ENCODE measurements at places on chromosomes 2 and 18. TPM values are rescaled to one million over a fixed set of nuclear protein-coding genes. Genes with fewer than 3 reads are reported as not detected.

The ALPI gene
- not detected for total RNA-seq

DNA sequence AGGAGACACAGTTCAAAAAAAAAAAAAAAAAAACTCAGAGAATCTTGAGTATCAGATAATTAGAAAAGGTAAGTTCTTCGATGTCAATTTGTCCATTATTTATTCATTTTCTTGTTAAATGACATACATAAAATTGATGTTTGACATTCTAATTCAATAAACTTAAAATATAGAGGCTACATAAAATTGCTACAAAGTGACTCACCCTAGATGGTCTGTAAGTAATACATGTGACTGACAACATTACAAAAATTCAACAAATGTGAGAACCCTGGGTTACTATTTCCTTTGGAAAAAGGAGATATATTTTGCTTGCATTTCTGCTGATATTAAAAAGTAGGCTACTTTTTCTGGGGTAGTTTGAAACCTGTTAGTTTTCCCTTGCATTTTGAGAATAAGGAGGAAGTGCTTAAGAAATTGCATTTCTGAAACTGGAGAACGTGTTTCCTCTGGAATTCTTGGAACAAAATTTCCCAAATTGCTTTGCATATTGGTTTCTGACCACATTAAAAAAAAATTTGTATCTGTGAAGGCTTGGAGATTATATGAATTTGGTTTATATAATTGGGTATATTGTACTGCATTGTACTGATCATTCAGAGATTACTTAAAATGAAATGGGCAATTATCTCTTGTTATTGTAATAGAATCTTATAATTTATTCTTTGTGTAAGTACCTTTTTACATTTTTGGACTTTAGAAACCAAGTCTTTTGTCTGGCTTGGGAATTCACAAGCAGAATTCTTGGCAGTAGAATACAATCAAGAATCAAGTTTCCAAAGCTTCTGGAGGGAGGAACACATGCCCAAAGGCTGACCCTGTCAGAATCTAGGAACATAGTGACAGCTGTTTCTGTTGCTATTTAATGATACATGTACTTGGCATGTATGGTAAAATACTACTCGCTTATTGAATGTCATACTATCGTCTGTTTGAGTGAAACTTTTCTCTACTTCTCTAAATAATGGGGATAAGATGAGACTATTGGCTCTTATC is 106.1 kb downstream of the DSEL start:
- no peak overlapping the region for H3K27ac ChIP-seq
- no peaks in the 10 kb centered on the region for H3K36me3 ChIP-seq
- H3K4me3 ChIP-seq = no peak overlapping the region
- DNase-seq = no peak
- peaks cover 4% of the 10 kb centered on the region for H3K4me1 ChIP-seq

DNA sequence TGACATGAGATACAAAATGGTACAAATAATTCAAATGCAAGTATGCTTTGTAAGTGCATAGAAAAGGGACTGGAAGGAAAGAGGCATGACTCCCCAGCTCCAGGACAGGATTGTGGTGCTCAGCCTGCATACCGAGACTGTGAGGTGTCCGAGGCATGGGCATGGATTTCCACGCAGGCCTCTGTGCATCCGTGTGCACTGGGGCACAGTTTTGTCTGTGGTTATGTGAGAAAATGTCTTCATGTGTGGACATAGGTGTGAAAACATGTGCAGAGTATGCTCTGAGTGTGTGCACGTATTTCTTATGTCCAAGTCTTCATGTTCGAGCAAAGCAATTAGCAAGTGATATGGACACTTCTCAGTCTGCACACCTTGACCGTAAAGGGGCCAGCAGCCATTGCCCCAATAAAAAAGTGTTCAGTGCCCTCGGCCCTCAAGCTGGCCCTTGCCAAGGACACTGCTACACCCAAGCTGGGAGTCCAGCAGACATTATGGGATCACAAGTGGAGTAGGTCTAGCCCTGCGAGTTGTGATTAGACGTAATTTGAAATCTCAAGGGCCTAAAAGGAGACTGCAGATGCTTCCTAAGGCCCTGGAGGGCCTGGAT is 120.7 kb downstream of the CYP26B1 start:
- peaks cover 3% of the 10 kb centered on the region for H3K27me3 ChIP-seq
- no peaks in the 10 kb centered on the region for H3K4me1 ChIP-seq
- no peak for DNase-seq
- H3K4me3 ChIP-seq = no peak overlapping the region

GRCh38 chr2:162768656-162769055 is 69.9 kb downstream of the KCNH7 start:
- no peak overlapping the region for H3K27ac ChIP-seq

DNA sequence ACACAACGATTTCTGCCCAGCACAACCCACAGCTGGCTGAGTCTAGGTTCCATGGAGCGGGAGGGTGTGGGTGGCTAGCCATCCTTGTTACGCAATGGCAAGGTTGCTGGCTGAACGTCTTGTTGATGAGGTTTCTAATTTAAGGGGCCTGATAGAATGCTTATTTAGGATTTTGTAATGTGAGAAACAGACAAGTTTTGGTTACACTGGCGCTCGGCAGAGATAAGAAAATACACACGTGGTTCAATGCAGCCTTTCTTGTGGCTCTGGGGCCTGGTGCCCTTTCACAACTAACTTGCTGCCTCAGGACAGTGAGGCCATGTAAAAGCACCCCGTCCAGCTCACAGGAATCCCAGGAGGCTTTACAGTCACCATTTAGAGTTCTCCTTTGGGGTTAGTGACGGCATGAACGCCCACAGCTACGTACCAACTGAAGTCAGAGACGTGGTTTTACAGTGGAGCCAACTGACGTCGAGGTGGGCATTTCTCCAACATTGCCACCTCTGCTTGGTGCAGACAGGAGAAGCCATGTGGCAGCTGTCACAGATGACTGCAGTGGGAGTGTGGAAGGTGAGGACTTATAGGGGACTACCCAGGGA is 29.7 kb upstream of the PIEZO2 start:
- no peaks in the 10 kb centered on the region for H3K36me3 ChIP-seq
- DNase-seq = no peak
- H3K4me1 ChIP-seq = no peaks in the 10 kb centered on the region
- H3K4me3 ChIP-seq = no peak overlapping the region
- no peak overlapping the region for H3K27ac ChIP-seq

All from activated naive CD8-positive, alpha-beta T cell treated with anti-CD3 and anti-CD28 coated beads, Interleukin-2, amount 10 ng/mL, durations not matched to agents 7 days and 5 days (primary cell).